Renal pelvis (tissue), 12 donors: ENCODE measurements at places on chromosomes 2 and 18. TPM values are rescaled to one million over a fixed set of nuclear protein-coding genes. Genes with fewer than 3 reads are reported as not detected.

The FN1 gene
- 427 TPM for polyA plus RNA-seq

The SH3RF3 gene
- polyA plus RNA-seq, result 5.6 TPM

The NT5C1B gene
- 0.83 TPM for polyA plus RNA-seq

The IL1F10 gene
- polyA plus RNA-seq, result not detected

The GAL3ST2 gene
- polyA plus RNA-seq, result 0.43 TPM
